ENCODE measurements at places on chromosomes 11 and 22.
A peak's percentile ranks its signal among the peaks of the same experiment; 100 is the strongest.

DNA sequence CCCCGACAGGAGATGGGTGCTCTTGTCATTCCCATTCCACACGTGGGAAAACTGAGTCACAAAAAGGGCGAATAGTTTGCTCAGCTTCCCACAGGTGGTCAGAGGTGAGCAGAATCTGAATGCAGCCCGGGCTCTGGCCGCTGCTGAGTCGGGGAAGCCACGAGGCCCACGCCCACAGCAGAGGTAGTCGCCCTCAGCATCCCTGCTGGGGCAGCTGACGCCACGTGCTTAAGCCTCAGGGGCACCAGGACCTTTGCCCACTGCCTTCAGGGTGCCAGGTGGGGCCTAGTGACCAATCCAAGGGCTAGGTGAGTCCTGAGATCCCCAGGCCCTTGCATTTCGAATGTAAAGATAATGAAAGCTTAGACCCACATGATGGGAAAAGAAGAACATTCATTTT, 24.2 kb upstream of the ARFGAP3 start:
- H3K4me3 ChIP-seq: no peak overlapping the region
- H3K27me3 ChIP-seq: no peaks in the 10 kb centered on the region
- no peak overlapping the region for H3K27ac ChIP-seq
- no peaks in the 10 kb centered on the region for H3K4me1 ChIP-seq
- no peak for DNase-seq

DNA sequence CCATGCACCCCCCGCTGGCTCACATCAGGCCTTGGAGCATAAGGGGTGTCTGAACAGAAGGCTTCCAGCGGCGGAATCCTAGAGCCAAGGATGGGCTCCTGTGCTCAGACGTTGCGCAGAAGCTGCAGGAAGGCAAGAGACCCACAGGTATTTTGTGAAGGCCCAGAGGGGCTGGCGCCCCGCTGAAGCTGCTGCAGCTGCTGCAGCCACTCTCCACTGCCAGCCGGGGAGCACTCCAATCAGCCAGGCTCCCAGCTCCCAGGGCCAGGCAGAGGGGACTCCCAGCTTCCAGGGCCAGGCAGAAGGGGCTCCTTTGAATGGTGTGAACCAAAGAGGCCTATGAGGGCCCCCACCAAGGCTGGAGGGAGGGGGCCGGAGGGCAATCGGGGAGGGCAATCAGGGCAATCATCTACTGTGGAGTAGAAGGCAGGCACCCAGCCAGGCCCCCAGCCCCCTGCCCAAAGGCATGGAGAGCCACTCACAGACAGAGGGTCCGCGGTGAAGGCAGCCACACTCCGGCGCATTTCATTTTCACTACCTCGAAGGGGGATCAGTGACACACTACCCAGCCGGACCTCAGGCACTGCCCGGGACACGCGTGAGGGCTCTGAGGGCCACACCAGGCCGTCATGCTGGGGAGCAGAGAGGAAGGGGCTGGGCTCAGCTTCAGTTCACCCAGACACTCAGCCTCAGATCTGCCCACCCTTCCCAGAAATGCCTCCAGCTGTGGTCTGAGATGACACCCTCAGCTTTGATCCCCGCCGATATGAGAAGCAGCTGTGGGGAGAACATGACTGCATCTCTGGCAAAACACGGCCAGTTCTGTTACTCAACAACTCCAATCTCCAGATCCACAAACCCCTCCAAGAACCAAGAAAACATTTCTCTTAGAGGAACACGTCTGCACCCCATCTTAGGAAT, 11.6 kb upstream of the PDE2A start:
- peak overlapping the region; percentile 79 for H3K27ac ChIP-seq
- H3K4me1 ChIP-seq: peaks cover 31% of the 10 kb centered on the region
- H3K27me3 ChIP-seq: no peaks in the 10 kb centered on the region
- no peak for DNase-seq
- no peak overlapping the region for H3K4me3 ChIP-seq

- no peak for DNase-seq
- no peak overlapping the region for H3K27ac ChIP-seq
- peaks cover 10% of the 10 kb centered on the region for H3K4me1 ChIP-seq
Measured at GRCh38 chr22:38762551-38762983, 6.8 kb upstream of the SUN2 start.

- H3K4me3 ChIP-seq: peak overlapping the region; percentile 100
- no peak for DNase-seq
- no peaks in the 10 kb centered on the region for H3K27me3 ChIP-seq
- peaks cover 31% of the 10 kb centered on the region for H3K36me3 ChIP-seq
Measured at GRCh38 chr11:3835751-3836150, 5.0 kb downstream of the RHOG start.

GRCh38 chr11:104653407-104653806, 244.9 kb downstream of the CASP12 start:
- peak overlapping the region; percentile 69 for H3K4me3 ChIP-seq
- peaks cover 11% of the 10 kb centered on the region for H3K36me3 ChIP-seq
- H3K4me1 ChIP-seq: peaks cover 22% of the 10 kb centered on the region
- peak; percentile 65 for DNase-seq
- no peaks in the 10 kb centered on the region for H3K27me3 ChIP-seq
- peak overlapping the region; percentile 56 for H3K27ac ChIP-seq

DNA sequence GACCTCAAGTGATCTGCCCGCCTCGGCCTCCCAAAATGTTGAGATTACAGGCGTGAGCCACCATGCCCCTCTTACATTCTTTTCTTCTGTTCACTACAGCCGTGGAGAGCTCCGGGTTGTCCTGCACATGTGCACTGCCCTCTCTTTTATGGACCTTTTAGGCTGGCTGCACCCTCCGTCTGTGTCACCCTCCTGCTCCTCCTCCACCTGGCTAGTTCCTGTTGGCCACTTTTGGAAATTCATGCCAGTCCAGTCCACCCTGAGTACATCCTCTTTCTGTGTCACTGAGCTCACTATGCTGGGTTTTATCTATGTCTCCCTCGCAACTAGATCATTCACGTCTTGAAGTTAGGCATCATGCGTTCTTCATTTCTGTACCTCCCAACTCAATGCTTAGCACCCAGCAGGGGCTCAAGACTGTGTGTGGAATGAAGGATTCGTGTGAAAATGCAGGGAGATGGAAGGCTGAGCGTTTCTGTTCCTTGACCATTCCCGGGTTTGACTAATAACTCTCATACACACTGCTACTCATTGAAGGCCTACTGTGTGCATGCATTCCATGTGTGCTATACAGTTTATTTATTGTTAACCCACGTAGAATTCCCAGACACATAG, 60.6 kb downstream of the PTPRJ start:
- H3K4me3 ChIP-seq: no peak overlapping the region
- H3K27me3 ChIP-seq: no peaks in the 10 kb centered on the region
- no peak for DNase-seq
- peaks cover 63% of the 10 kb centered on the region for H3K4me1 ChIP-seq

- DNase-seq: no peak
- peaks cover 15% of the 10 kb centered on the region for H3K4me1 ChIP-seq
- no peak overlapping the region for H3K27ac ChIP-seq
- peaks cover 5% of the 10 kb centered on the region for H3K27me3 ChIP-seq
Measured at GRCh38 chr11:95085117-95085816, 4.4 kb upstream of the ENDOD1 start.

- peaks cover 12% of the 10 kb centered on the region for H3K4me1 ChIP-seq
- H3K27ac ChIP-seq: peak overlapping the region; percentile 29
- H3K4me3 ChIP-seq: no peak overlapping the region
- DNase-seq: no peak
Measured at GRCh38 chr22:30285176-30285845, 4.0 kb downstream of the CASTOR1 start.

- no peaks in the 10 kb centered on the region for H3K4me1 ChIP-seq
- no peak for DNase-seq
- H3K36me3 ChIP-seq: no peaks in the 10 kb centered on the region
- no peak overlapping the region for H3K4me3 ChIP-seq
Measured at GRCh38 chr22:22546490-22546889, 12.6 kb downstream of the PRAME start.

DNA sequence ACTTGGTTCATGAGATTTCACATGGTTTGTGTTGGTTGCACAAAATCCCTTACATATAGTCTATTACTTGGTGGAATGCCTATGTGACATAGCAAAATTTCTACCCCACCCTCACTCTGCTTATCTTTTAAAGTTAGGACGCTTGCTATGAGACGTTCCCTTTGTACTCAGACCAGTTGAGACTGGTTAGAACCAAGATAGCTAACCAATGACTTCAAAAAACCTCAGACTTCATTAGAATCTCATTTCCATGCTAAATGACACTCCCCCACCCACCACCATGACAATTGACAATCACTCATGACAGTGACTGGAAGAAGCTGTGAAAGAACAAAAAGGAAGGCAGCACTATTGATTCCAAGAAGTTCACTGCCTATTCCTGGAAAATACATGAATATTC, 313.6 kb downstream of the ETS1 start:
- no peak overlapping the region for H3K4me3 ChIP-seq
- peaks cover 29% of the 10 kb centered on the region for H3K4me1 ChIP-seq
- H3K27me3 ChIP-seq: no peaks in the 10 kb centered on the region
- peaks cover 10% of the 10 kb centered on the region for H3K36me3 ChIP-seq

DNA sequence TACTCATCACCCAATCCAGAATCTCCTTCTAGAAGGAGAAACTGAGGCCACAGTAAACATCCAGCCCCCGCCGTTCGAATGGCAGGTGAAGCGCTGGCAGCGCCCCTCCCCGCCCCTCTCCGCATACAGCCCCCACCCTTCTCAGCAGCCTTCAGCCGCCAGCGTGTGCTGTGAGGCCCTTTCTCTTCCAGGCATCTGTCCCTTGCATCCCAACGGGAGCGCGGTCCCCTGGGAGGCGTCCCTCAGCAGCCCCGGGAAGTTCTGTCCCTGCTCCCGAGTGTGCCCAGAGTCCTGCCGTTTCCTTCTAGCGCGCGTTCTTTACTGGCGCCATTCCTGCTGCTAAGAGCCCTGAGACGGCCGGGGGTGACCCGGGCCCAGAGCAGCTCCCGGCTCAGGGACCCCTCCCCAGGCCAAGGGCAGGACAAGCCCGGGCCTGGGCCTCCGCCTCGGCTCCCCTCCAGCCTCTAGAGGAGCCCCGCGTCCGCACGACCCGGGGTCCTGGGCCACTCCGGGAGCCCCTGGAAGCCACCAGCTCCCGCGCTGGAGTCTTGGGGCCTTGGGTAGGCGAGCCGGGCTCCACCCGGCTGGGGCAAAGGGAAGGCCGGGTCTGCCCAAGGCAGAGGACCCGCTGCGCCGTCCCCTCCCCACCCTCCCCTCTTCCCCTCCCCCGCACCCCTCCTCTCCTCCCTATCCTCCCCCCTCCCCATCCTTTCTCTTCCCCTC, 450.4 kb downstream of the OPCML start:
- no peak overlapping the region for H3K27ac ChIP-seq
- no peaks in the 10 kb centered on the region for H3K4me1 ChIP-seq
- no peak overlapping the region for H3K4me3 ChIP-seq
- DNase-seq: no peak
- H3K27me3 ChIP-seq: peaks cover 18% of the 10 kb centered on the region

DNA sequence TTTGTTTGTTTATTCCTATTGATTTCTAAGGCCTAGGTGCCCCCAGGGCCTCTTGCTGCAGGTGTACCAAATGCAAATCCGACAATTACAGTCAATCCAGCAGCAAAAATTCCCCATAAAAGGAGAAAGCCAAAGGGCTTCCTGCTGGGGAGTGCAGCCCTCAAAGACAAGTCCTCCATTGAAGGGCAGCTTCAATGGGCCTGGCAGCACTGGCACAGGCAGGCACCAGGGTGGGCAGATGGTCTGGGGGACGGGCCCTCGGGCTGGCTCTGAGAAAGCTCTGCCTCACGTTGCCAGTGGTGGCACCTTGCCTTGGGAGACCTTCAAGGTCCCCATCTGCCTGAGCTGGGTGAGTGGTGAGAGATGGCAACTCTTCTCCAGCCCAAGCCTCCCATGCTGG, 128.0 kb downstream of the DSCAML1 start:
- no peaks in the 10 kb centered on the region for H3K36me3 ChIP-seq
- peaks cover 17% of the 10 kb centered on the region for H3K27me3 ChIP-seq
- no peak for DNase-seq
- H3K4me3 ChIP-seq: no peak overlapping the region
- no peaks in the 10 kb centered on the region for H3K4me1 ChIP-seq

GRCh38 chr11:19792510-19792909, 79.9 kb downstream of the NAV2 start:
- no peaks in the 10 kb centered on the region for H3K36me3 ChIP-seq
- H3K4me1 ChIP-seq: no peaks in the 10 kb centered on the region
- H3K27me3 ChIP-seq: peaks cover 21% of the 10 kb centered on the region
- H3K27ac ChIP-seq: no peak overlapping the region
- DNase-seq: no peak

GRCh38 chr22:49976439-49977175, 16.0 kb downstream of the PIM3 start:
- no peak overlapping the region for H3K4me3 ChIP-seq
- peak overlapping the region; percentile 38 for H3K27ac ChIP-seq
- DNase-seq: peak; percentile 62
- no peaks in the 10 kb centered on the region for H3K27me3 ChIP-seq

DNA sequence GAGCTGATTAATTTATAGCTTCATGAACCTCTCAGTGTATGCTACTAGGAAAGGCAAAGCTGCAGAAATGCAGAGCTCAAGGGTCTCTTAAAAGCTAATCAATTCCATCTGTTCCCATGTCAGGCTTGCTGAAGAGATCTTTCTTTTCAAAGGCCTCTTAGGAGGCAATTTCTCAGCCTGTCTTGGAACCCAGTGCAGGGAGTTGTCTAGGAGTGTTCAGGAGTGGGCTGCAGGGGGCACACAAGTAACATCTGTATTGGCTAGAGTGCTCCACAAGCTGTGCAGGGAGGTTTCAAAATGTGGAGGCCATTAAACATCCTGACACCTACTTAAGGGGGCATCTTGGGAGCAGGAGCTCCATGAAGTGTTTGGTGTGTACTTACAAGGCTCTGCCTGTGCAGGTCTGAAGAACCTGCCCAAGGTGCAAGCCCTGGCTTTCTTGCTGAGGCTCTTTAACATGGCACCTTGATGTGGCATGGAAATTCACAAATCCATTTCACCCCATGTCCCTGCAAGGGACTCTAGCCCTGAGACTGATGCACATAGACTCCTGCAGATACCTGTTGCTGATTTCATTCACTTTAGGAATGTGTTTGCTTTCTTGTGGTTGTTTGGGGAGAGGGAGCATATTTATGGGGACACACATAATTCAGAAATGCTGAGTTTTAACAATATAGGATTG, 134.7 kb downstream of the ME3 start:
- peaks cover 10% of the 10 kb centered on the region for H3K27me3 ChIP-seq
- DNase-seq: no peak
- no peak overlapping the region for H3K27ac ChIP-seq
- peaks cover 8% of the 10 kb centered on the region for H3K4me1 ChIP-seq
- no peak overlapping the region for H3K4me3 ChIP-seq
- peaks cover 12% of the 10 kb centered on the region for H3K36me3 ChIP-seq

GRCh38 chr11:76564364-76564763, 106.2 kb downstream of the LRRC32 start:
- H3K27me3 ChIP-seq: peaks cover 19% of the 10 kb centered on the region
- H3K4me1 ChIP-seq: no peaks in the 10 kb centered on the region
- H3K4me3 ChIP-seq: no peak overlapping the region
- H3K36me3 ChIP-seq: no peaks in the 10 kb centered on the region

- H3K36me3 ChIP-seq: no peaks in the 10 kb centered on the region
- no peak overlapping the region for H3K27ac ChIP-seq
- H3K27me3 ChIP-seq: peaks cover 13% of the 10 kb centered on the region
- no peak overlapping the region for H3K4me3 ChIP-seq
- H3K4me1 ChIP-seq: no peaks in the 10 kb centered on the region
Measured at GRCh38 chr11:75625021-75625420, 43.8 kb downstream of the MAP6 start.
